ENCODE measurements at places on chromosomes 7 and 10.

- no peak for DNase-seq
Measured at GRCh38 chr7:22319424-22320403, 37.2 kb downstream of the RAPGEF5 start.

DNA sequence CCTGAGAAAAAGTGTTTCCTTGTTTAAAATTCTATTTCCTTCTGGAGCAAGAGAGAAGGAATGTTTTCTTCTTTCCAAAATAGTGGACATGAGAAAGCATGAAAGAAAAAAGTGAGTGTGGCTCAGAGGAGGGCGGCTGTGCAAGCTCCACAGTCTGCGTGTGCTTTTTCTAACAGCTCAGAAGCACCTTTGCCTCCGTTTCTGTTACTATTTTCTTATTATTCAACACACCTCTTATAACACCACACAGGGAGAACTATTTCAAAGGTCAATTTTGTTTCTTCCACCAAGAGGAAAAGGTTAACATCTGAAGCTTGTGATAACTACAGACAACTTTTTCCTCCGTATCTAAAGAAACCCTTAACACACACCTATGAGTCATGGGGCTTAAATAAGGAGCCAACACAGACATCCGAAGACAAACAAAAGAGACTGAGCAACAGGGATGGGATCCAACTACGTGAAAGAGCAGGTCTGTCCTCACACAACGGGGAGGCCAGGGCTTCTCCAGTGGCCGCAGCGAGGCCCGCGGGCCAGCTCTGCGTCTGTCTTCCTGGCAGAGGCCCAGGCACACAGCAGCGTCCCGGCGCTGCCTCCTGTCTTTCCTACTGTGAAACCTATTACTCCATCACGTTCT is 36.2 kb upstream of the NCAPG2 start:
- no peak for DNase-seq

DNA sequence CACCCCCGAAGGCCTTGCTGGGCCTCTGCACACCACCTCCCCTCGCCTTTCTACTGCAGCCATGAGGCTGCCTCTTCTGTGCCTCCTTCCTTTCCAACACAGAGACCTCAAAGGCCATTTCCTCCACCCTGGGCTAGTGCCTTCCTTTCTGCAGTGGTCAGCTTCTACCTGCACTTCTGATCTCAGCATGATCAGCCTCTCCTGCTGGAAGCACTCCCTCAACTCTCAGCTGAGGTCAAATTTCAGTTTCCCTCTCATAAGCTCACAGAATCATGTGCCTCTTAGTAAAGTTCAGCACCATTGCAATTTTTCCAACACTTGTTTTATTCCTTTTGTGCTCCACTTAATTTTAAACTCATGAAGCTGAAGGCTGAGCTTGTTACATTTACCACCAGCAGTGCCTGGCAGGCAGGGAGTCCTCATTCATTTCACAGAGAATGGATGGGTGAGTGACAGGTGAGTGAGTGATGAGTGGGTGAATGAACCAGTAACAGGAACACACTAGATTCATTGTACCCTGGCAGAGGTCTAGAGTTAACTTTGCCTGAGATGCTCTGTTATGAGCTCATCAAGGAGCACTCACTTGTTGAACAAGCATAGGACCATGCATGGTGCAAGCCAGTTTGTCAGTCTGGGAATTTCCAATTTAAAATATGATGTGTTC is 124.0 kb upstream of the PRSS58 start:
- no peak for DNase-seq

- no peak for DNase-seq
Measured at GRCh38 chr10:97131181-97131628, 54.6 kb downstream of the SLIT1 start.

DNA sequence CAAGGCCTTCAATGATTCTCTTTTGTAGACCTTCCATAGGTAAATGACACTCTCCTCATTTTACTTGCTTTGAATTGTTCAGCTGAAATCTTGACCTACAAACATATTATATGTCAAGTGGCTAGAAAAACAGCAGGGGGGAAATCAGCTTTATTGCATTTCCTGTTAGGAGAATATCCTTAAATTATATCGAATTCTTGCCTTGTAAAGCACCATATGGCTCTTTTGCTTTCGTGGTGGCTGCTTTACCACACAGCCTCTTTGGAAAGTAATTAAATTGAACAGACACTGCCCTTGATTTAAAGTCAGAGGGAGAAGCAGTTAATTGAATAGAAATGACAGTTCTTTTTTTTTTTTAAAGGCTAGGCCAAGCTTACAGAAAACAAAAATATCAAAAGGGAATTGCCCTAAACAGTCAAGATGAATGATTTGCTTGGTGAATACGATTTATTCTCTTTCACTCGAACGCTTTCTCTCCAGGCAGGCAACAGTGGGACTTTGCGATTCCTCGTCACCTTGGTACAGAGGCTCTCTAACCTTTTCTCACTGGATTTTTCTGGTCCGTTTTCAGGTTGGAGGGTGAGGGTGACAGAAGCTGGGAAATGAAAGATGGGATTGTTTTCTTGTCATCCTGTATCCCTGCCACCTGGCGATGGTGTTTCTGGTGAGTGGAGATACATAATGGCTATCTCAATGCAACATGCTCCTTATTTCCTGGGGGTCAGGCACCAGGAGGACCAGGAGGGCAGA is 126.0 kb downstream of the GATA3 start:
- DNase-seq, result no peak

DNA sequence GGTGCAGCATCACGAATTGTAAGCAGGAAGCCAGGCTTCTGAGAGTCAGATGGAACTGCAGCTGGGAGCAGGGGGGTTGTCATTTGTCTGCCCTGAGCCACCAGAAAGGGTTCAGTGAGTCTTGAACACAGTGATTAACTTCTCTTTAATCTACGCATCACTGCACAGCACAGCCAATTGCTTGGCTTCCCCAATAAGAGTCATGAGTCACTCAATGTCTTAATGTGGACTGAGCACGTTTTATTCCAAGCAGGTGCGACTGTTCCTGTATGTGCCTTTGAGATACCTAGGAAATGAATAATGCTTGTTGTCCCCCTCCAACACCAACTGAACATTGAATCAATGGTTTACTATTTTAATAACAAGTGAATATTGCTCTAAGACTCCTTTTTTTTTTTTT is 26.0 kb upstream of the PLEKHA1 start:
- DNase-seq, result no peak

DNA sequence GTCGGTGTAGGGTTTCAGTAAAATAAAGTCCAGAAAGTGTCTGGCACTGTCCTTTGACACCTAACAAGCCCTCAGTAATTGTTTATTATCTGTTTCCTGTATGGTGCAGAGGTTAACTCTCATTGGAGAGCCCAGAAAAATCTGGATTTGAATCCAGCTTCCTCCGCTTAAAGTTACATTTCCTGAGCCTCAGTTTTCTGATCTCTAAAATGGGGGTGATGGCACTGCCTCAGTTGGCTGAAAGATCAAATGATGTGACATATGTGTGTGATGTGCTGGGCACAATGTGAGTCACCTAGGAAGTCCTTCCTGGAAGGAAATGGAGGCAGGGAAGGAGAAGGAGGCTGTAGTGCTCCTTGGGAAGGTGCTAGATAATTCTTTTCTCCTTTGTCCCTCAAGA is 14.7 kb upstream of the CDH23 start:
- no peak for DNase-seq

- DNase-seq, result no peak
Measured at GRCh38 chr10:106355450-106355849, 809.1 kb downstream of the SORCS1 start.

- DNase-seq, result no peak
Measured at GRCh38 chr7:91194841-91195240, 69.4 kb upstream of the FZD1 start.

DNA sequence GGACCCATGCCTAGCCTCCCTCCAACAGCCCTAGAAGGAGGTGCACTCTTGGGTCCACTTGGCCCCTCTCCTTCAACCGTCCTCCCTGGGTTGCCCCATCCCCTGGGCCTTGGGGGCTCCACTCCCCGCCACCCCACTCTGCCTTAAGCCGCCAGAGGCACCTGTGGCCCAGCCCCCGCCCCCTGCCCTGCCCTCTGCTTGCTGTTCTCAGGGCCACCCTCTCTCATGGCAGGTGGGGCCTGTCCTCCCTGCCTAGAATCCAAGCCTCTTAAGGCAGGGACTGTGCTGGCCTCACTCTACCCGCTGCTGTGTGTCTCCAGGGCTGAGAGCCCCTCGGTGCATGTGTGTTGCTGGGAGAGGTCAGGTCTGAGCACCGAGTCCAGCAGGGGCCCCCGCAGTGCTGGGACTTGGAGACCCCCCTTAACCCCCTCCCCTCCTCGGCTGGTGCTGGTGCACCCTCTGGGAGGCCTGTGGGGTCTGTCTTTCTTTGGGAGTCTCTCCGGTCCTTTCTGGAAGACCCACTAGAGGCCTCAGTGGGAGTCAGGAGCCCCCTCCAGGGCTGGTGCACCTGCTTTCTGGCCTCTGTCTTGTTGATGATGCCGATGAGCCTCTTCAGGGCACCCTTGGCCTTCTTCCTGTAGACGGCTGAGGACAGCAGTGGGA is 43.8 kb downstream of the CFAP46 start:
- no peak for DNase-seq

DNA sequence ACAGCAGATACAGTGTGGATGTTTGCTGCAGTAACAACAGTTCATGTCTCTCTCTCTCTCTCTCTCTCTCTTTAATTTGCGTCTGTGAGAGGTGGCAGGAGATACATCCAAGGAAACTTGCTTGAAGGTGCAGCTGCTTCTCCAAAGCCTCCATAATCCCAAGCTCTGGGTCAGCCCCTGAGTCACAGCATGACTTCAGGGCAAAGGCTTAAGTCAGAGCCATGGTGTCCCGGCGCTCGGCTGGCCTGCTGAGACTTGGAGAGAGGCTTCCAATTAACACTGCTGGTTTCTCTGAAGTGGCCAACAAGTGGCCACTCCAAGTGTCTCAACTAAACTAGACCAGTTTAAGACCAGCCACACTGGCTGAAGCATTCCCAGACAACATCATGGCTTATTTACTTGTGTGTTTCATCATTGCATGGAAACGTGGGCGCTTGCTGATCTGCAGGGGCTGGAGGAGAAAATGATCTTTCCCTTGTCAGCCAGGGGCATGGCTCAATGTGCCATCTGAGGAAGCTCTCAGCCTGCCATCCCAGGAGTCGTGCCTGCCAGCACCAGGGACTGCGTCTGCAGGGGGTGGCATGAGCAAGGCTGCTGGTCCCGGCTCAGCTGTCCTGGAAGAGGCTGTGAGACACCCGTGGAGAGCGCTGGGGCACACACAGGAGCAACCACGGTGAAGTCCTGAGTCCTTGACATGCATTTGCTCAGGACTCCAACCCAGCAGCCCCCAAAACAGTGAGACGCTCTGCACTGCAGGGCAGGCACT is 254.2 kb downstream of the COBL start:
- DNase-seq, result no peak

- DNase-seq, result no peak
Measured at GRCh38 chr7:69213878-69214277, 384.4 kb upstream of the AUTS2 start.

GRCh38 chr7:134692344-134692705 is 45.7 kb downstream of the BPGM start:
- no peak for DNase-seq

- DNase-seq, result no peak
Measured at GRCh38 chr7:44279286-44279685, 46.1 kb downstream of the CAMK2B start.

DNA sequence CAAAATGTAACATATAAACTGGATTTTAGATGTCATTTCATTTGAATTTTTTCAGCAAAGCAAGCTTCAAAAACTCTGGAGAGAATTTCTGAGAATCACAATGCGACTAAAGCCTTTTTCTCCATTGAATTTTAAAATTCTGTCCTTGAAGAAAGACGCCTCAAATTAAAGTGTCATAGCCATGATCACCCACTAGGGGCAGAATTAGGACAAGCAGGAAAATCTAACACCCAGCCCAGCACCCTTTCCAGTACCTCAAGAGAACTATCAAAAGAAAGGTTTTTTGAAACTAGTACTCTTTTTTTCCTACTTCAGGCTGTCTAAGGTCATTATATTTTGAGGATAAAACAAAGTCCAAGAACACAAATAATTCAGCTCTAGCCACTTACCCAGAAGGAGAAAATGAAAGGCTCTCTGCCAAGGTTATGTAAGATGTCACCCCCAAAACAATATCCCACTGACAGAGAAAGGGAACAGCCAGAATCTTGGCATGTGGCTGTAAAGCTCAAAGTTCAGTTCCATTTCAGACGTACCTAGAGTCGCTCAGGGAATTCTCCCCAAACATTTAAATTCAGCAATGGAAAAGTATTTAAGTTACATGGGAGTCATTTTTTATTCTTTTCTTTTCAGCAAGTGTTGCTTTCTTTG is 299.4 kb downstream of the SNX13 start:
- no peak for DNase-seq

DNA sequence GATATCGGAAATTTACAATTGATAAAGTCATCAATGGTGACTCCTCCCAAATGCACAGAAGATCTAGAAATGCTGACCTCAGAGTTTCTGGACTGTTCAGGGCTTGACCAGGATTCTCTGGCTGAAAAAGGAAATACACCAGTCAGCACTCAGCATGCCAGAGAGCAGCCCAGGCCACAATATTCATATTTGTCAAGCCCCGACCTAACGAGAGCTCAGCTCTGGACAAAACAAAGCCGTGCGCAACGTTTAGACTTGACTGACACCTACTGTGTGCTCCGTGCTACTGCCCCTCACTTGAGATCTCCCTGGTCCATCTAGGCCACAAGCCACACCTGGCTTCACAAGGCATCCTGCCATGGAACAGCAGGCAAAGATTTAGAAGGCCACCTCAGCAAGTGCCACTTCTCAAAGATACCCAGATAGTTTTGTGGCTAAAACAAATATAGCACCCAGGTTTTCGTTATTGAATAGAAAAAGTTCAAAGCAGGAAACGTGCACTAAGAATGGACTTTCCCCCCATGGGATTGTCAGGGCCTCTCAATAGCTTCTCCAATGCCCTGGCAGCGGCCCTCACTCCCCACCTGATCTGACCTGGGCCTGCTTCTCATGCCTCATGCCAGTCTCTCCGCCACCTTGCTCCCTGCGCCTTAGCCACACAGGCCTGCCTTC is 218.3 kb downstream of the FAM107B start:
- DNase-seq, result no peak

DNA sequence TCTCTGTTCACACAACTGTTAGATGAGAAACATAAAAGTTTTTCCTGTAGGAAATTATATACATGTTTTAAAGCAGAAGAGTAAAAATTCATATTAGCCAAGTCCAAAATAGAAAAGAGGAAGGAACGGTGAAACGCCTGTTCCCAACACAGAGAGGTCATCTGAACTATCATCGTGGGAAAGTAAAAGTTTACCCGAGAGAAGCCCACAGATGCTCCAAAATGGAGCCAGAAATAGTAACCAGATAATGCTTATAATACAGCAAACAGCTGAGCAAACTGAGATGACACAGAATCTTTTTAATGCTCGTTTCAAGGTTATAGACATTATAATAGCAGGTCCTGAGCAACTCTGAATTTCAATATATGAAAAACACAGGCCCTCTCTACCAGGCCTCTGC is 24.5 kb downstream of the FRMD4A start:
- DNase-seq, result no peak

- no peak for DNase-seq
Measured at GRCh38 chr7:30274641-30275040, 9.8 kb upstream of the ZNRF2 start.

GRCh38 chr10:2817940-2818636 is 249.3 kb upstream of the PFKP start:
- no peak for DNase-seq

GRCh38 chr7:36260481-36260880 is 107.4 kb downstream of the EEPD1 start:
- no peak for DNase-seq

- DNase-seq, result no peak
Measured at GRCh38 chr10:31599626-31600504, 280.8 kb downstream of the ZEB1 start.

GRCh38 chr10:132715776-132716680 is 69.9 kb downstream of the NKX6-2 start:
- DNase-seq, result no peak
